Stimulated activated naive B cell treated with anti-CD40 and anti-IgM and Interleukin-4, amounts not matched to agents 10 μg/mL and 1 μg/mL and 100 μg/mL, for 72 hours (primary cell): ENCODE measurements at places on chromosomes 11 and 22.

- peaks cover 4% of the 10 kb centered on the region for H3K36me3 ChIP-seq
- H3K27me3 ChIP-seq: no peaks in the 10 kb centered on the region
- DNase-seq: no peak
- peaks cover 3% of the 10 kb centered on the region for H3K4me1 ChIP-seq
- peak overlapping the region; percentile 6 for H3K27ac ChIP-seq
Measured at GRCh38 chr22:31100762-31101525, 6.4 kb downstream of the SELENOM start.

DNA sequence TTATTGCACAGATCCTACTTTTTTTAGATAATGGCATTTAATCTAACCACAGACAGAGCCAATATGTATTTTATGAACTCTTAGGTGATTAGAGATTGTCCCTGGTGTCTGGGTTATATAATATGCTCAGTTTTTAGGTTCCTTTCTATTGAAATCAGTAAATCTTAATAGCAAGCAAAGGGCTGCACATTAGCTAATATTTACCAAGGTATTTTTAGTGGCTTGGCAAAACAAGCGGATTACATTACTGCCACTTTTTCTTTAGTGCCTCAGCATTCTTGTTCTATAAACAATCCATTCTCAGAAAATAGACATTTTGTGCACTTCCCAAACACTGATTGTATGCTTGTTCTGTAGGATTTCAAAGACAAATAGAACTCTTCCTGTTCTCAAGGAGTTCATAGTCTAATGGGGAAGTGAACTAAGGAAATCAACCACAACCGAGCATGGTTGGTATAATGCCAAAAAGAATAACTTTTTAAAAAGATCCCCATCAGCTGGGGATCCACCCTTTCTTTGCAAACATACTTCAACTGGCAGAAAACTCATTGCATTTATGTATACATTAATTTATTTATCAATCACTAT, 23.8 kb downstream of the KCNJ1 start:
- peak overlapping the region; percentile 37 for H3K27ac ChIP-seq
- H3K27me3 ChIP-seq: no peaks in the 10 kb centered on the region
- no peak overlapping the region for H3K4me3 ChIP-seq
- peaks cover 48% of the 10 kb centered on the region for H3K4me1 ChIP-seq

DNA sequence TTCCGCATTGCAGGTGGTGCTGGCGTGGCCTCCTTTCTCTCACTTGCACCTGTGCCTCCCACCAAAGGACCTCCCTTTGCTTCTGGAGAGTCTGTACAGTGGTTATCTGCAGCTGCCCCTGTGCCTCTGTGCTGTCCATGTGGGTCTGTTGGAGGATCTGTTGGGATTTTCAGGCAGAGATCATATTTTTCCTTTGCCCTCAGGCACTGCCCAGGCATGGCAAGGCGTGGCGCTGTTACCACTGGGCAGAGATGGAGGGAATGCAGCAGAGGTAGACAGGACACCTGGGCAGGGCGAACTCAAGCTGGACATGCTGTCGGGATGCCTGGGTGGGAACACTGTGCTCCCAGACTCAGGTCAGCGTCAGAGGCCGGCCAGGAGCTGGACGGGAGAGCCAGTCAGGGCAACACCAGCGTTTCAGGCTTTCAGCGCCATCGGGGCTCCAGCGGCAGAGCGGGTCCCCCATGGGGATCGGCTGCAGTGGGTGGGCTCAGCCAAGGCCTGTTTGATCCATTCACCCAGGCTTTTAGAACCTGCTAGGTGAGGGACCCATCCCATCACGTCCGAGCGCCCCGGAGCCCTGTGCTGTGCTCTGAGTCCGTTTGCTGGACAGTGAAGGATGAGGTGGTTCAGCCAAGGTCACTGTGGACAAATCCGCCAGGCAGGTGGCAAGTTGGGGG, 718.9 kb downstream of the BRD1 start:
- no peak for DNase-seq
- H3K36me3 ChIP-seq: no peaks in the 10 kb centered on the region
- no peak overlapping the region for H3K27ac ChIP-seq

- peaks cover 13% of the 10 kb centered on the region for H3K36me3 ChIP-seq
- H3K27ac ChIP-seq: no peak overlapping the region
- H3K27me3 ChIP-seq: no peaks in the 10 kb centered on the region
- H3K4me1 ChIP-seq: peaks cover 11% of the 10 kb centered on the region
- H3K4me3 ChIP-seq: no peak overlapping the region
Measured at GRCh38 chr22:46416520-46416871, 81.0 kb downstream of the TRMU start.

DNA sequence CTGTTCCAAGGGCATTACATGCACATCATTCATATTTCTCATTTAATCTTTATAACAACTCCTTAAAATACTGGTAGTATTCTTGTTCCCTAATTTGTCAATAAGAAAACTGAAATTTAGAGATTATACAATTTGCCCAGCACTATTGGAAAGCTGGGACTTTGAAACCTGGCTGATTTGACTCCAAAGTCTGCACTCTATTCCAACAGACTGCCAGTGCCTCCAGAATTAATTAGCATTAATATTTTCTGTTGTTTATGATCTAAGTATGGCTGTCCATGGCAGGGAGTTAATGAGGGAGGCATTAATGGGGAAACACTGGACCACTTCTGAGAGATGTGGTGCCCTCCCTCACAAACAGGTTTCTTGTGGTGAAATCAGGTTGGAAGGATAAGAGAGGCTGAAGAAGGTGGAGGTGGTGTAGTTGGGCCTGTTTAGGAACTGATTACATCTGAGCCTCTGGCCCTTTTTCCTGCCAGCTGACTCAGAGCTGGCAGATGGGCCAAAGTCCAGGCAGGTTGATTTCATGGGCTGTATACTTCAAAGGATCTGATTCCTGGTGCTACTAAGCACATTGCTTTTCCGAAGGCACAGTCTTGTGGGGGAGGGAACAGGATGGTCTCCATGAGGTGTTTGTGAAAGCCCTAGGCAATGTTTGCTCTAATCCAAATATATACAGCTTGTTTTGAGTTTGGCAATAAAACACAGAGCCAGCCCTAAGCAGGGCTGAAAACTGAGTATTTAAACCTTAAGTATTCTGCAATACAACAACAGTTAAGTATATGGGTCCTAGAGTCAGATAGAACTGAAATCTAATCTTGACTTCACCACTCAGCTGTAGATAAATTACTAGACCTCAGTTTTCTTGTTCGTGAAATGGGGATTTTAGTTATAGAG, 21.0 kb upstream of the RAB30 start:
- H3K27me3 ChIP-seq: no peaks in the 10 kb centered on the region
- no peak for DNase-seq
- H3K36me3 ChIP-seq: peaks cover 6% of the 10 kb centered on the region
- peak overlapping the region; percentile 80 for H3K27ac ChIP-seq
- H3K4me3 ChIP-seq: no peak overlapping the region

DNA sequence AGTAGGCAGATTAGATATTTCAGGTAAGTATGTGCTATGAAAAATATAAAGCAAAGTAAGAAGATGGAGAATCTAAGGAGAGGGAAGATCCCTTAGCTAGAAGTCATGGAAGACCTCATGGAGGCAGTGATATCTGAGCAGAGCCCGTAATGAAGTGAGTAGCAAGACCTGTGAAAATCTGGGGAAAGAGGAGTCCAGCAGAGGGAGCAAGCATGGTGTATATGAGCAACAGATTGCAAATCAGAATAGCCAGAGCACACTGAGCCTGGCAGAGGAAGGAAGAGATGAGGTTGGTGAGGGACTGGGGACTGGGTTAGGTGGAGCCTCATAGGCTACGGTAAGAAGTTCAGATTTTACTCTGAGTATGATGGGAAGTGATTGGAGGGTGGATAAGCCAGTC, 9.4 kb downstream of the LHFPL7 start:
- DNase-seq: no peak
- H3K4me1 ChIP-seq: no peaks in the 10 kb centered on the region
- peaks cover 4% of the 10 kb centered on the region for H3K27me3 ChIP-seq
- H3K36me3 ChIP-seq: no peaks in the 10 kb centered on the region

DNA sequence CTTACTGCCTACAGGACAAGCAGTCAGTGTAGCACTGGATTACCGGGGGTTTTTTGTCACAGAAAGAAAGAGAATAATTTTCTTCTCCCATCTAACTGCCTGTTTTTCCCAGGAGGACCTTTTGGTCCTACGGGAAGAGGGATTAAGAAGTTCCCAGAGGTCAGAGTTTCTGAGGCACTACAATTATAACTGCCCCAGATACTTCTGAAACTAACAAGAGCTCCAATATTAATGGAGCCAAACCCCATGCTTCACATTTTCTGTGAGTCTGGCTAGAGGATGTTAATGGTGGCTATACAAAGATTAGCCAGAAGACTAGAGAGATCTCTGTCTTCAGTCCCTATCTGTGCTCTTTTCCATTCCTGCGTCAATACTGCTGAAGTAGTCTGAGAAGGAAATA, at the start of gene OR56A3:
OR56A3 (plus strand) TSS at position 301 of the 400 bp plus-strand sequence. CDS start 5,096 bp downstream, outside the sequence.
- no peaks in the 10 kb centered on the region for H3K36me3 ChIP-seq
- DNase-seq: no peak
- no peaks in the 10 kb centered on the region for H3K4me1 ChIP-seq
- H3K27ac ChIP-seq: no peak within 1 kb of the TSS

- H3K27me3 ChIP-seq: peaks cover 20% of the 10 kb centered on the region
- no peaks in the 10 kb centered on the region for H3K36me3 ChIP-seq
- H3K4me1 ChIP-seq: peaks cover 18% of the 10 kb centered on the region
- DNase-seq: no peak
Measured at GRCh38 chr22:38965614-38966379, 8.4 kb downstream of the APOBEC3A start.

GRCh38 chr11:34158661-34159060, 53.2 kb downstream of the NAT10 start:
- DNase-seq: no peak
- H3K4me1 ChIP-seq: peaks cover 33% of the 10 kb centered on the region
- no peaks in the 10 kb centered on the region for H3K27me3 ChIP-seq
- peaks cover 80% of the 10 kb centered on the region for H3K36me3 ChIP-seq
- no peak overlapping the region for H3K4me3 ChIP-seq

DNA sequence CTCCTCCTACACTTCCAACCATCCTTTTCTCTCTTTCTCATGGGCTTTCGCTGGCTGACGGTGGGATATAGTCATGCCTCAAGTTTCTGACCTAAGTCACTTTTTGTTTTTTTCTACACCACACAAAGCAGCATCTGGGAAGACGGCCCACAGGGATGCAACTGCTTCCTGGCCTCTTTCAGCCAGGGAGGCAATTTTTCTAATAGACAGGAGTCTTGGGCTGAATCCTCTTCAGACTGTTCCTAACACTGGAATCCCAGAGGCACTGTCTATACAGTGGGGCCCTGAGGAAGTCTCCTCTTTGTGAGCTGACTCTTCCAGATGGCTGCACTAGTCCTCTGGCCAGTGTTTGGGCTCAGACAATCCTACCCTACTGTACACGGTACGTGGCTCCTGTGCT, 39.7 kb upstream of the OLFML1 start:
- H3K27ac ChIP-seq: peak overlapping the region; percentile 42
- peaks cover 2% of the 10 kb centered on the region for H3K4me1 ChIP-seq
- no peak for DNase-seq
- no peak overlapping the region for H3K4me3 ChIP-seq

DNA sequence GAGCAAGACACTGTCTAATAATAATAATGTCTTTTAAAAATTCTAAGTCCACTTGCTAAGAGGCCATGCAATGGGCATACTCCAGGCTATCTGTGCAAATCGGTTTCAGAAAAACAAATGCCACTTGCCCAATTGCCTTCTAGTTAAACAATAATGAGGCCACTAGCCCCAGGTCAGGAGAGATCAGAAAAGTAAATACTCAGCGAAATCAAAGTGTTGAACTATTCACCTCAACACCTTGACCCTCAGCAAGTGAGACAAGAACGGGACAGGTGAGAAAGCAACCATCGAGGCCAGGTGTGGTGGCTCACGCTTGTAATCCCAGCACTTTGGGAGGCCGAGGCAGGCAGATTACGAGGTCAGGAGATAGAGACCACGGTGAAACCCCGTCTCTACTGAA, 72.3 kb upstream of the SYN3 start:
- H3K4me1 ChIP-seq: no peaks in the 10 kb centered on the region
- H3K27ac ChIP-seq: no peak overlapping the region
- no peak for DNase-seq
- H3K36me3 ChIP-seq: no peaks in the 10 kb centered on the region
- peaks cover 16% of the 10 kb centered on the region for H3K27me3 ChIP-seq

DNA sequence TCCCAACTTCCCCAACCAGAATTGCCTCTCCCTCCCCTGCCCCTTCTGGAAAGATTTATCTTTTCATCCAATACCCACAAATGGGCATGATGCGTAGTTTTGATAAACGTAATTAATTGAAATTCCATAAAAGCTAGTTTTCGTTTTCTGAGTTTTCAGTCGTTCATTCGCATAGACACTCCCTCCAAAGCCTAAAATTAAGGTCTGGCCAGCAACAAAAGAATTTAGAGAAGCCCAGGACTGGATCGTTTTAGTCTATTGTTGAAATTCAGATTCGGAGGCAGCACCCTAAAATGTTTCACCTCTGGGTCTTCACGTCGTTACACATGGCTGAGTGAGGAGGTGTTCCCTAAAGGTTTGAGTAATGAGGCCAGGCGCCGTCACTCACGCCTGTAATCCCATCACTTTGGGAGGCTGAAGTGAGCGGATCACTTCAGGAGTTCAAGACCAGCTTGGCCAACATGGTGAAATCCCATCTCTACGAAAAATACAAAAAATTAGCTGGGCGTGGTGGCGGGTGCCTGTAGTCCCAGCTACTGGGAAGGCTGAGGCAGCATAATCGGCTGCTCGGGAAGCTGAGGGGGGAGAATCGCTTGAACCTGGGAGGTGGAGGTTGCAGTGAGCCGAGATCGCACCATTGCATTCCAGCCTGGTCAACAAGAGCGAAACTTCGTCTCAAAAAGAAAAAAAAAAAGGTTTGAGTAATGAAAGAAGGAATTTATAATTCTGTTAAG, 589 bp upstream of the NDUFC2 start:
- H3K27ac ChIP-seq: peak overlapping the region; percentile 90
- H3K4me1 ChIP-seq: peaks cover 20% of the 10 kb centered on the region
- no peaks in the 10 kb centered on the region for H3K27me3 ChIP-seq
- H3K36me3 ChIP-seq: peaks cover 7% of the 10 kb centered on the region

DNA sequence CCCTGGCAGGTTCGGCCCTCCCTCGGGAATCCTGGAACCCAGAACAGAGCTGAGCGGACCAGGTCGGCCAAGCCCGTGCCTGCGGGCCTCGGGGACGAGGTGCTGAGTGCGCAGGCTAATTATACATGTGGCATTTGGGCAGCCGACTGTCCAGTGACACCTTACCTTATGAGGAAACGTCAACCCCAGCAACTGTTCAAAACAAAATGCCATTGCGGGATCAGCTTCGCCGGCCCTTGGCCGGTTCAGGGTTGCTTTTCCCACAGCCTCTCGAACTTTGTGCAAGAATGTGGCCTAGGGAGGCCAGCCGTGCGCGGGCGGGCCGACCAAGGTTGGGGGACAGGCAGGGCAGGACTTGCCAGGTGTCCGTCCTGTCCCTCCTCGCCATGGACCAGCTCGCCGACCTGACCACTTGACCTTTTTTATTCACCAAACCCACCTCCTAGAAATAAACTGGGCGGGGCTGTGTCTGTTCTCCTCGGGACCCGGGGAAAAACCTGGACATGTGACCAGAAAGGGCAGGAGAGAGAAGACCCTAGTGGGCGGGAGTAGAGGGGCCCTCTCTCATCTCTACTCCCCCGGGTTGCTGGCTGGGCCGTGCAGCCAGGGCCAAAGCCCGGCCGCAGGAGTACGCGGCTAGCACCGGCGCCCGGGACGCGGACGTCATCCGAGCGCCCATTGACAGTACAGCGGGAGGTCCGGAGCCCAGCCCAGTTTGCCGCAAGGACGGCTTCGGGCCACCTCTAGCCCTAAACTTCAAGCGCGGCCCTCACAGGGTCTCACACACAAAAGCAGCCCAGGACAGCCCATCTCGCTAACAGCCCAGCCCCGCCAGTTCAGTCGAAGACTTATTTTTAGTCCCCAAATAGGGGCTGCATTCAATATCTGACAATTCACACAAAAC, 134.3 kb upstream of the C11orf58 start:
- DNase-seq: no peak
- H3K36me3 ChIP-seq: peaks cover 6% of the 10 kb centered on the region
- H3K27me3 ChIP-seq: peaks cover 39% of the 10 kb centered on the region
- peak overlapping the region; percentile 51 for H3K27ac ChIP-seq
- peak overlapping the region; percentile 77 for H3K4me3 ChIP-seq
- H3K4me1 ChIP-seq: peaks cover 34% of the 10 kb centered on the region
